Muscle of leg (tissue), 16 donors: ENCODE measurements at places on chromosomes 11 and 22. TPM values are rescaled to one million over a fixed set of nuclear protein-coding genes. Genes with fewer than 3 reads are reported as not detected.

DNA sequence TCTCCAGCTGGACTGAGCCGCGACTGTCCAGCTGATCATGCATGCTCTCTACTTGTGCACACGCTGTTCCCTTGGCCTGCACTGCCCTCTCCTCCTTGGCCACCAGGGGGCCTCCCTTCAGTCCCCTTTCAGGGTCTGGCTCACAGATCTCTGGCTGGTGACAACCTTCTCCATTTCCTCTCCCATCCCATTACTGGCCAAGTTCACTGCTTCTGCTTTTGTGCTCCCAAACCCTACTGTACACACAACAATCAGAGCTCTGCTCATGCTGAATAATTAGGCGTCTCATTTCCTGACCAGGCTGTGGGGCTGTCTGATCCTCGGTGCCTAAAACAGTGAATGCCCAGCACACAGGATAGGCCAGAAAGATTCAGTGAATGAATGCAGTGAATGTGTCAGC, 224.0 kb upstream of the NARS2 start:
- H3K27ac ChIP-seq, result no peak overlapping the region
- peaks cover 3% of the 10 kb centered on the region for H3K36me3 ChIP-seq
- peak; percentile 84 for DNase-seq
- H3K4me1 ChIP-seq, result peaks cover 14% of the 10 kb centered on the region
- H3K27me3 ChIP-seq, result no peaks in the 10 kb centered on the region

- H3K27ac ChIP-seq, result no peak overlapping the region
- H3K4me1 ChIP-seq, result no peaks in the 10 kb centered on the region
- no peak for DNase-seq
- no peak overlapping the region for H3K4me3 ChIP-seq
Measured at GRCh38 chr11:97871816-97872215, 1148.9 kb upstream of the CNTN5 start.

DNA sequence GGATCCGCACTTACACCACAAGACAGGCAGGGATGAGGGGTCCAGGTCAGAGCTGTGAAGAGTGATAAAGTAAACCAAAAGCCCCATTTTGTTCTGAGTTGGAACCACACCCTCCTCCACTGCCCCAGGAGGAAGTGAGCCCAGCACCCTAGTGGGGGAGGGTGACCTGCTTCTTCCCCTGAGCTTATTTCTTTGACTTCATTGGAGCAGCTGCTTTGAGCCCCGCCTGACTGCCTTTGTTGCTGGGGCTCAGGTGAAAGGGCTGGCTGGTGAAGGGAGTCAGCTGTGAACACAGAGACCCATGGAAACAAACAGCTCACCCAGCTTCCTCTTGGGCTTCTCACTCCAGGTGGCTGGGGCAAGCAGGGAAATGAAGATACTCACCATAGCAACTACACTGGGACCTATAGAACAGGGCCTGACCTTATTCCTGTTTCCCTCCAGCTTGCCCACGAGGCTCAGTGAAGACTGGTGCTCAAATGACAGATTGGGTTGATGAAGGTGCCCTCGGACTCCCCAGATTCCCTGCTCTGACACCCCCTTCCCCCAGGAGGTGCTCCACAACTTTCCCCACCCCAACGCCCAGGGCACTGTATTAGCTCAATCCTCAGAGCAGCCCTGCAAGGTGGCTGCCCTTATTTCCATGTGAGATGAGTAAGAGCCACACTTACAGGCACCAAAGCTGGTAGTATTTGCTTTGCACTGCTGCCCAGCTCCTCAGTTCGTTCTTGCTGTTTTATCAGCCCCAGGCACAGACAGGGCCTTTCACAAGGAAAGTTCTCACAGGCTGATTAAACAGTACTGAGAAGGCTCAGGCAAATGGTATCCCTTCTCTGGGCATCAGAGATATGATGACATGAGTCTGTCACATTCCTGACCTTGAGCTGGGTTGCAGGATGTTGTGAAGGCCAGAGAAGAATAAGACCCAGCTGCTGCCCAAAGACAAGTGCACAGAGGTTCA, 2.4 kb downstream of the UCP2 start:
- DNase-seq, result peak; percentile 52
- H3K4me3 ChIP-seq, result no peak overlapping the region
- peak overlapping the region; percentile 83 for H3K27ac ChIP-seq
- peaks cover 2% of the 10 kb centered on the region for H3K27me3 ChIP-seq

DNA sequence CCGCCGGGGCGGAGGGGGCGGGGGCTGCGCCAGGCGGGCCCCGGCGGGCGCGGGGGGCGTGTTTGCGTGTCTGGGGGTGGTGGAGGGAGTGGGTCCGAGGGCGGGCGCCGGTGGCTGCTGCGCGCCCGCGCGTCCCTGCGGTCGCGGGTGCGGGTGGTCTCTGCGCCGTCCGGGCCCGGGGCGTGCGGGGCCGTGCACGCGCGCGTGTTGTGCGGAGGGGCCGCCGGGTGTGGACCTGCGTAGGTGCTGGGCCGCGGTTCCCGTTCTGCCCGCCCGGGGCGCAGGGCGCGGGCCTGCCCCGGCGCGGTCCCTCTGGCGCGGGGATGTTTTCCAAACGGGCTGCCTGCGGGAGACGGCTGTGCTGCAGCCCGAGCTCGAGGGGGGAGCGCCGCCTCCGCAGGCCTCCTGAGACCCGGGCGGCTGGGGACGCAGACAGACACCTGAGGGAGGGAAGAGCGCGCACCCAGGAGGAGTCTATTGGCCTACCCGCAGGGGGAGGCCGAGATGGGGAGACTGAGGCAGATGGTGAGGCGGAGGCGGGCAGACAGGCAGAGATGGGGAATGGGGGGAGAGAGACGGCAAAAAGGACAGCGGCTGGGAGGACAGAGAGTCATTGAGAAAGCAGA, 442 bp downstream of the PELI3 start:
- H3K36me3 ChIP-seq, result peaks cover 13% of the 10 kb centered on the region
- H3K27ac ChIP-seq, result no peak overlapping the region
- H3K27me3 ChIP-seq, result no peaks in the 10 kb centered on the region
- peak overlapping the region; percentile 51 for H3K4me3 ChIP-seq
- peaks cover 26% of the 10 kb centered on the region for H3K4me1 ChIP-seq

GRCh38 chr11:57668434-57668782, 494 bp downstream of the ZDHHC5 start:
- no peaks in the 10 kb centered on the region for H3K27me3 ChIP-seq
- H3K4me3 ChIP-seq, result peak overlapping the region; percentile 97
- peak; percentile 37 for DNase-seq
- H3K4me1 ChIP-seq, result peaks cover 13% of the 10 kb centered on the region
- peaks cover 14% of the 10 kb centered on the region for H3K36me3 ChIP-seq

GRCh38 chr11:122995526-122995925, 13.9 kb upstream of the BSX start:
- no peak overlapping the region for H3K27ac ChIP-seq
- no peaks in the 10 kb centered on the region for H3K36me3 ChIP-seq
- no peak overlapping the region for H3K4me3 ChIP-seq

- no peak overlapping the region for H3K4me3 ChIP-seq
- no peaks in the 10 kb centered on the region for H3K27me3 ChIP-seq
- DNase-seq, result peak; percentile 40
- H3K4me1 ChIP-seq, result no peaks in the 10 kb centered on the region
Measured at GRCh38 chr11:58629857-58630256, 7.4 kb downstream of the CNTF start.

CNTN5 gene
- 6.2 TPM for total RNA-seq

DNA sequence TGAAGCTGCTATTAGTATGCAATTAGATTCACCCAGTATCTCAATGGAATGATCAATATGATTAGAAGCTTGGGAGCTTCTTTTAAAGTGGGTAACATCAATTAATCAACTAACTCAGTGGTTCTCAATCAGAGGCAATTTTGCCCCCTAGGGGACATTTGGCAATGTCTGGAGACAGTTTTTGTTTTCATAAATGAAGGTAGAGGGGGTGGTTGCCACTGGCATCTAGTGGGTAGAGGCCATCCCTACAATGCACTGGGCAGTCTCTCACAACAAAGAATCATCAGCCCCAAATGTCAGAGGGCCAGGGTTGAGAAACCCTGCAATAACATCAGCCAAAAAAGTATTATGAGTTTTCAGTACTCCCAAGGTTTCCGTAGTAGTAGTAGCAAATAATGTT, 5.9 kb upstream of the AMOTL1 start:
- no peak overlapping the region for H3K27ac ChIP-seq
- H3K4me1 ChIP-seq, result peaks cover under 1% of the 10 kb centered on the region
- H3K36me3 ChIP-seq, result no peaks in the 10 kb centered on the region
- no peak overlapping the region for H3K4me3 ChIP-seq
- no peaks in the 10 kb centered on the region for H3K27me3 ChIP-seq

MMP27 gene
- 0.09 TPM for total RNA-seq
